CD4-positive, alpha-beta T cell treated with Interferon gamma for 1 hour (primary cell): ENCODE measurements at places on chromosomes 16 and 17.

- no peak for DNase-seq
Measured at GRCh38 chr17:29390851-29391631, 878 bp downstream of the TAOK1 start.

DNA sequence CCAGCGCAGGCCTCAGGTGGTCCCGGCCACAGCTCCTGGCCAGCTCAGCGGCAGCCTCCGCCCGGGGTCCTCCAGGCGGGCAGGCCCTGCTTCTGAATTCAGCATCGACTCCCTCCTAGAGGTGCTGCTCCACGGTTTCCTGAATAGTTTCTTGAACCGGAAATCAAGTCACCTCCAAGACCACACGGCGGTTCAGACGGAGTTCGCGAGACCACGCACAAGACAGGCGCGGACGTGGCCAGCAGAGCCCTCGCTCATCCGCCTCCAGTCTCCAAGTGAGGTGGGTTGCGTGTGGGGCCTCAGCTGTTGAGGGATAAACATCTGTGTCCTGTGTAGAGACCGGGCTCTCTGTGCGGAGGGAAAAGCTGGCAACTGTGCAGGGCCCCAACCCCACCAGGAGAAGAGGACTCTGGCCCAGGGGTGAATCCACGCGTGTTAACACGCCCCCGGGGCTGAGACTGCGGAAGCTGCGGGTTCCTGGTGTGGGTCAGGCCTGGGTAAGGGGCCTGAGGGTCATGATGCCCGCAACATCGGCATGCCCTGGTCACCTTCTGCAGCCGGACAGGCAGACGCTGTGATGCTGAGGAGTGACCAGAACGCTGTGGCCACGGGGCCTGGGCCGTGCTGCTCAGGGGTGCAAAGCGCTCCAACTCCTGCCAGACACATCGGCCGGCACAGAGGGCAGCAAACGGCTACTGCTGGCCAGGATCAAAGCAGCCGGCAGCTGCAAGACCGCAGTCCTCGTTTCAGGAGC, 55.0 kb upstream of the METRNL start:
- no peak for DNase-seq

DNA sequence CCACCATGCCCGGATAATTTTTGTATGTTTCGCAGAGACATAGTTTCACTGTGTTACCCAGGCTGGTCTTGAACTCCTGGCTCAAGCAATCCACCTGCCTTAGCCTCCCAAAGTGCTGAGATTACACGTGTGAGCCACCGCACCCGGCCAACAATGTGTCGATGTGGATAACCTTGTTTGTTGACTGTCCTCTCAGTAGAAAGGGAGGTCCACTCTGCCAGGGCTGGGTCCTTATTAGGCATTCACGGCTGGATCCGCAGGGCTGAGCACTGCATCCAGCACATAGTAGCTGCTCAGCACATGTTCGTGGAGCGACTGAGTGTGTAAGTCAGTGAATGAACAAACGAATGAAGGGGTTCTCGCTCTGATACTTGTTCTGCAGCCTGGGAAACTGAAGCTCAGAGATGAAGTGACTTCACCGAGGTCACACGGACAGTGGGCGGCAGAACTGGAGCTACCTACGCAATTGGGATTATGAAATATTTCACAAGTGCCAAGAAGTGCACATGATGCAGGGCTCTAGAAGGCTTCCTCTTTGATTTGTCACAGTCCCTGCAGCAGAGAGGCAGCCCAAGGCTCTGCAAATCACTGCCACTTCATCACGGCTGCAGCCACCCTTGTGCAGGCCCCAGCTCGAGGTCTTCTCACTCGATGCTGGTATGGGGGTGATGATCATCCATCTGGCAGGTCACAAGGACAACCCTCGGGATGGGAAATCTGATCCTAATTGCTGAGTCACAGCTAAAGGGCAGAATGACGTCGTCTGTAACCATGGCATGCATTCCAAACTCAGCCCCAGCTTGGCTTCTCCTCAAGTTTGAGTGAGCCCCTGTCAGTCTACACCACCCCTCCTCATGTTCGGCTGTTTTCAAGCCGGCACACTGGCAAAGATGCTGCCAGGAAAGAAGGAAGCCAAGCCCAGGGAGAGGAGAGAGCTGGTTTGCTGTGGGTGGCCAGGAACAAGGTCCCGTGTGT, 28.0 kb upstream of the SNN start:
- peak; percentile 82 for DNase-seq

DNA sequence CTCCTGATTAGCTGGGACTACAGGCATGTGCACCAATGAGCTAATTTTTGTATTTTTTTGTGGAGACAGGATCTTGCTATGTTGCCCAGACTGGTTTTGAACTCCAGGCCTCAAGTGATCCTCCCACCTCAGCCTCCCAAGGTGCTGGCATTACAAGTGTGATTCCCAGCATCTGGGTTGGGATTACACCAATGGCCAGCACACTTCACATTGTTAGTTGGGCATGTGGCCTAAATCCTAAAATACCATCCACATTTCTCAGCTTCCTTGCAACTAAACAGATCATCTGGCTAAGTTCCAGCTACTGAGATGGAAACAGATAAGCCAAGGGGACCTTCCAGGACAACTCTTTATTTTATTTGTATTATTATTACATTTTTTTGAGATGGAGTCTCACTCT, 9.9 kb downstream of the RABEP2 start:
- no peak for DNase-seq

- DNase-seq: no peak
Measured at GRCh38 chr17:75173526-75173925, 9.2 kb downstream of the SUMO2 start.

DNA sequence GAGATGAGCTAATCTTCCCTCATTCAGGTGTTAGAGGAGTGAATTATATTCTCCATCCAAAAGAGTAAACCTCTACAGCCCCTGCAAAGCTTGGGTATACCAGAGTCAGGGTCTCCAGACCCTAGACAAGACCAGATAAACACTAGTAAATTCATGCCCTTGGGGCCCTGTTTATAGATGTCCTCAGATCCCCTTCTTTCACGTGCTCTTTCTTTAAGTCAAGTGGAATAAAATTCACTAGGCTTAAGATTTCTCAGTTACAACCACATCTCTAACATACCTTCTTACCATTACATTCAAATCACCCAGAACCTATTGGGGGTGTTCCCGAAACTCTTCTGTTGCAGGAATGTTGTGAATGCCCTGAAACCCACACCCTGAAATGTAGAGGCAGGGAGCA, 2.2 kb upstream of the C17orf58 start:
- DNase-seq: no peak

DNA sequence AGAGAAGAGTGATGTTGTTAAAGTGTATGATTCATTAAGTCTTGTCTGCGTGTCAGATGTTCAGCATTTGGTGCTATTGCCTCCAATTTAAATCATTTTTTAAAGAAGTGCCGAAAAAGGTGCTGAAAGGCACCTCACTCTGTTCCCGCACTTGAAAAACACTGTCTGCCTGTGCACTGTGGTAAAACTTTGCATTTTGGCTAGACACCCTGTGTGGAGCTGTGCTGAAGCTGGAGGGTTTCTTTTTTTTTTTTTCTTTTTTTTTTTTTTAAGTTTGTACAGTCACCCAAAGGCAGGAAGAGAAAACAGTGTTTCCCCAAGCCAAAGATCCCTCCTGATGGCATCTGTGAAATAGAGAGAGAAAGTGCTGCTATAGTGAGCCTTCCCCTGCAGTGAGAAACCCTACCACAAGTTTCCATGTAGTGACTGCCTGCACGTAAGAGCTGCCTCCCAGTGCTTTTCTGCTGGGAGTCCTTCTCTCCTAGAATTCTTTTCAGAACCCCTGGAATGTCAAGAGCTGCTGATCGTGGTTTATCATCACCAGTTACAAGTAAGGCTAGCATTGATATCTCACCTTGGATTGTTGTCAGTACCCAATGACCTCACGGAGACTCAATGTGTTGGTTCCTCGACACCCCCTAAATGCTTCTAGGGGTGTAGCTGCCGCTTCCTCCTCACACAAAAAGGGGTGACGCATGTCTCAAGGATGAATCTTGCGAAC, 116.0 kb upstream of the SOX9 start:
- DNase-seq: no peak

DNA sequence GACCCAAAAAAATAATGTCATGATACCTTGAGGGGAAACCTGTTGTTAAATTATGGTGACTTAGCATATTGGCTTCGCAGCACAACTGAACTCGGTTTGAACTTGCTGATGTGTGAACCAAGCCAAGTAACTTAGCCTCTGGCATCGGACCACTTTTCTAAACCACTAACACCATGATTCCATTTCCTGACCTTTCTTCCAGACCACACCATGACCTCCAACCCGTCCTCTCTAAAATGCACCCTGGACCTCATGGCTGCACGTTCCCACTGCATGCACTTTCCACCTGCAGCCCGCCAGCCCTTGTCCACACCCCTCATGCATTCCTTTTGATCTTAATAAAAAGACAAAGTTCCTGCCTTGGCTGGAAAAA, 29.3 kb downstream of the DYNLRB2 start:
- DNase-seq: no peak

- no peak for DNase-seq
Measured at GRCh38 chr17:32158870-32159585, 16.7 kb downstream of the RHOT1 start.

DNA sequence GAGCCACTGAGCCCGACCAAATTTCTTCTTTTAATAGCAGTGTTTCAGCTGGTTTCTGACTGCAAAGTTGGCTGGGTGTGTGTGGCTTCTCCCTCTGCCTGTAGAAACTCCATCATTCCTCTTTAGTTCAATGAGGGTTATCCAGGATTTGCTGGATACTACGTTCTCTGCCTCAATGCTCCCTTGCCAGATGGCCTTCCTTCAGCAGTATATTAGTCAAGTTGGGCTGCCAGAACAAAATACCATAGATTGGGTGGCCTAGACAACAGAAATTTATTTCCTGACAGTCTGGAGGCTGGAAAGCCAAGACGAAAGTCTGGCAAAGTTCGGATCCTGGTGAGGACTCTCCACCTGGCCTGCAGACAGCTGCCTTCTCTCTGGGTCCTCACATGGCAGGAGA, 103.7 kb downstream of the NOG start:
- DNase-seq: no peak

DNA sequence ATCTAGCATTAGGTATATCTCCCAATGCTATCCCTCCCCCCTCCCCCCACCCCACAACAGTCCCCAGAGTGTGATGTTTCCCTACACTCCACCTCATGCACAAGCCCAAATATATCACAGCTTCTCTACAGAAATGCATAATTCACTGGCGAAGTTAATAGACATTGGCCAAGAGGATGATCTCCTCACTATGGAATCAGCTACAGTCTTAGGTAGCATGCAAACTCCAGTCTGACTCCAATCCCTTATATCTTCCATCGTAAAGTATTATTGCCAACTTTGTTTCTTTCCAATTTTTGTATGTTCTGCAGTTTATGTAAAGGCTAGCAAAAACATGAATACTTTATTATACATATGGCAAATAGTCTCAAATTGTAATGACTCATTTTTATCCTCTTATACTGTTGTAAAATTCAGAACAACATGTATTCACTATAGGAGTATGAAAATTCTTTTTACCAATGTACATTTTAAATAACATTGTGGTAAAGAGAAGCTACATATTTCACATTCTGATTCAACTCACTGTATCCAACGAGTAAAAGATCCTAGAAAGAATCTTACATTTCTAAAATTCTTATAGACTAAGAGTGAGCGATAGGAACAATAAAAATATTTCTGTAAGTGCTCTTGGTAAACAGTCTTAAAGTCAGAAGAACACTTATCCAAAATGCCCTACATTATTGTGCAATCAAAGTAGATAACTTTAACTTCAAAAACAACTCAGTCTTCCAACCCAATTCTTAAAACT, 871 bp downstream of the ABCA8 start:
- DNase-seq: no peak

DNA sequence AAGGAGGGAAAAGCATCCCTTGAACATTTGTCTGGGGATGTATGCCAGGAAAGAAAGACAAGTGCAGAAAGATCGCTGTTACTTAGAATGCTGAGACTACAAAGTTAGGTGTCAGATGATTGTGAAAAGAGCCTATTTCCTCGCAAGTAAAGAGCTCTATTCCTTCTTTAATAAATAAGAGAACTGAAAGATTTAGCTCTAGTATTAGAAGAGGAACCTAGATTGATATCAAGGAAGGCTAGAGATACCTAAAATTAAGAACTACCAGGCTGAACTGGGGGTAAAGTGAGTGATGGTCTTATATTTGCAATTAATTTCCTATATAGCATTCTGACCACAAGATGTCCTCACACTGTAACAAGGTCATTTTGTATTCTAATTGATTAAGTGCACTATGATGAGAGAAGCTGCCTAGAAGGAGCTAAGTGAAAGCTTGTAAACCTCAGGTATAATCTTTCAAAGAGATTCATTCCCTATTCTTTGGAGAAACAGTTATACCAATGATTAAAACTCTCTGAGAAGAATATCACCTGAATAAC, 62.3 kb downstream of the SSH2 start:
- DNase-seq: no peak

- no peak for DNase-seq
Measured at GRCh38 chr17:55898195-55898594, 147.3 kb downstream of the PCTP start.

GRCh38 chr17:3915581-3915994, 677 bp downstream of the P2RX1 start:
- no peak for DNase-seq

GRCh38 chr17:80876950-80877728, 114.5 kb upstream of the CHMP6 start:
- DNase-seq: no peak

GRCh38 chr16:68548947-68549346, 9.9 kb downstream of the ZFP90 start:
- peak; percentile 40 for DNase-seq

DNA sequence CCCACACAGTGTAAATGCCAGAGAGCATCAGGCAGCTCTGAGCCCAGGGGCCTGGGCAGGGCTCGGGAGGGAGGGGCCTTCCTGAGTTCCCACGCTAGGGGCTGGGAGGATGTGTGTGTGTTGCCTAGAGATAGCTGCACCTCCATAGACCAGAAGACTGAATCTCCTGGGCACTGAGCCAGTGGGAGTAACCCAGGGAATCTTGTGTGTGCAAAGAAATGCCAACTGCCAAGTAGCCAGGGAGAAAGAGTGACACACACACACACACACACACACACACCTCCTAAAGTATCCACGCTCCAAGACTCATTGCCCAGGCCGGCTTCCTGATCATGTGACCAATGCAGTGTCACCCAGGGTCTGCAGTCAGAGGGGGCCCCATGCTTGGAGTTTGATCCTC, 166.2 kb upstream of the RPL38 start:
- no peak for DNase-seq

DNA sequence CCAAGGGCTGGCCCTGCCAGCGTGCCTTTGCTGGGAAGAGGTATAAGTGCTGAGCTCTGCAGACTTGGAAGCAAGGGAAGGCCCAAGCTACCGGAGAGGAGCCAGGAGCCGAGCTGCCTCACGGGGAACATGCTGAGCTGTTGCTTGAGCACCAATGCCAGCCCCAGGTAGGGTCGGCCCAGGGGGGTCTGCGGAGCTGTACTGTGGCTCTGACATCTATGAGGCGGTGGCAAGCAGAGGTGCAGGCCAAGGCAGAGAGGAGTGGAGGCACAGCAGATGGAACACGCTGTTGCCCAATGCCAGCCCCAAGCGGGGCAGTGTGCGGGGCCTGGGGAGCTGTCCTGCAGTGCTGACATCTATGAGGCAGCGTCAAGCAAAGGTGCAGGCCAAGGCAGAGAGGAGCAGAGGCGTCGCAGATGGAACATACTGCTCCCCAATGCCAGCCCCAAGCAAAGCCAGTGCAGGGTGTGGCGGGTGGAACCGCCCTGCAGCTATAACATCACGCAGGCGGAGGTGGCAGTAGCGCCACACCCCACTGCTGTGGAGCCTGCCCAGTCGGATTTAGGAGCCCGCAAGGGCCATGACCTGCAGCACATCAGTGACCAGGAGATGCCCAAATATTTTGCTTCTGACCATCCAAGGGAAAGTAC, 10.0 kb downstream of the GGA2 start:
- no peak for DNase-seq

GRCh38 chr16:72210555-72210954, 38.6 kb upstream of the PMFBP1 start:
- no peak for DNase-seq

GRCh38 chr16:85210423-85211169, 98.3 kb upstream of the CIBAR2 start:
- no peak for DNase-seq
